Activated effector memory CD4-positive, alpha-beta T cell treated with anti-CD3 and anti-CD28 coated beads, Interleukin-2, amount 50 U/mL, for 16 hours (primary cell): ENCODE measurements at places on chromosomes 3 and 15.
A peak's percentile ranks its signal among the peaks of the same experiment; 100 is the strongest.

DNA sequence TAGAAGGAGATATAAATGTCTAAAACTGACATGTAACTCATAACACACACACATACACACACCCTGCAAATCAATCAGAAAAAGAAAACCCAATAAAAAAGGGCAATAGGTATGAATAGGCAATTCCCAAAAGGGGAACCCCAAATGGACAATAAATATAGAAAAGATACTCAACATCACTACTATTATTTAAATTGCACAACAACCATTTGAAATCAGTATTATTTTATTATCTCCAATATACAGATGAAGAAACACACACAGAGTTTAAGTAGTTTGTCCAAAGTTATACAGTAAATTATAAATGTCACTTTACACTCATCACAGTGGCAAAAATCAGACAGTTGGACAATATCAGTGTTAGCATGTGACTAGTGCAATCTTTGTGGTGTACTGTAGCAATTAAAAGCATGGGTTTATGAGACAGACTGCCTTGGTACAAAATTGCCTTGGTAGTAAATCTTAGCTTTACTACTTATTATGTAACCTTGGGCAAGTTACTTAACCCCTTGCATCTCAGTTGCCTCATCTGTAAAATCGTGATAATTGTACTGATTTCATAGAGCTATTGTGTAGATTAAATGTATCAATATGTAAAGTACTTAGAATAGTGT lies 3.4 kb upstream of the FSTL1 start:
- no peak for DNase-seq

- DNase-seq, result no peak
Measured at GRCh38 chr15:98505611-98506031, 142.7 kb upstream of the IGF1R start.

DNA sequence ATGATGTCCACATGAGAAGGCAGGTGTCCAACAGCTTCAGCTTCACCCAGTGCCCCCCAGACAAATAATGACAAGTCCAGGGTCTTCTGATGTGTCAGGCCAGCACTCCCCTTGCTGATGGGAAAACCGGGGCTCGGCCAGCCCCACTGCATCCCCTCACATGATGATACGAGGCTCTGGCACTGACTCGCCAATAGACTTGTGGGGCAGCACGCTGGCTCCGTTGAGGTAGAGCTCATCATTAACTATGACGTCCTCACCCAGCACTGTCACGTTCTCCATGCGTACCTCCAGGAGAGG lies 2.1 kb upstream of the AMIGO3 start:
- peak; percentile 61 for DNase-seq

DNA sequence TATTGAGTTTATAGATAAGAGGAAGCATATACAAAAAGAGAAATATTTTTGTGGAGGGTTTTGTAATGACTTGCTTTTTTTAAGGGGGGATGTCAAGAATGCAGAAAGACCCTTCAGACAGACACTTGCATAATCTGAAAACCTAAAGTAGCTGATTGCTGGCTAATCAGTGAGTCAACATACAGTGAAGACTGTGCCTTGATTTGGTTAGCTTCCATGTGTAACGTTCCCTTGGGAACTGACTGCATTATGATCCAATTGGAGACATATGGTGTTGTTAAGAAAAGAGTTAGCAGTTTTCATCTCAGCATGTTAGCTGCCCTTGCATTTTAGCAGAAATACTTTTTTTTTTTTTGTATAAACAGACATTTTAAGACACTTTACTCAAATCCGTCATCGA lies 483.2 kb downstream of the RBMS3 start:
- no peak for DNase-seq

GRCh38 chr15:40235201-40235885 lies 3.5 kb upstream of the PAK6 start:
- DNase-seq, result no peak

- no peak for DNase-seq
Measured at GRCh38 chr3:119631516-119631915, 28.9 kb downstream of the POPDC2 start.
